ENCODE measurements at places on chromosomes 6 and 20. TPM values are rescaled to one million over a fixed set of nuclear protein-coding genes. Genes with fewer than 3 reads are reported as not detected.

ARFGEF3 gene
- total RNA-seq, result not detected

DNA sequence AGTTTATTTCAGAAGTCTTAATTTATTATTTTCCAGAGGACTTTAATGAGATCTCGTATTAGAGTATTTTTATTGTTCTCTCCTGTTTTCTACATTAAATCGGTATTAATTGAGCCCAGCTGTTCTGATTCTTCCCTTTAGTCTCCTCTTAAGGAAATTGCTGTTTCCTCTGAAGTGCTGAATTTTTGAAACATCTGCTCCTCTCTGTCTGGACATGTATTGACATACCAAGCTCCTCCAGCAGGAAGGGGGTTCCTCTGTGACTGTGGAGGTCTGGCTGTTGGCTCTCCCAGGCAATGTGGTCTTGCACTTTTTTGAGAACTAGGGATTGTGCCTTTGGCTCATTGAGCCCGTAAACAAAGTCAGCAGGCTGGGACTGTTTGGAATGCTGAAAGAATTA, 74.9 kb downstream of the MAP3K4 start:
- H3K27me3 ChIP-seq, result no peaks in the 10 kb centered on the region
- no peak for DNase-seq
- H3K4me1 ChIP-seq, result peaks cover 20% of the 10 kb centered on the region
- H3K4me3 ChIP-seq, result no peak overlapping the region

DNA sequence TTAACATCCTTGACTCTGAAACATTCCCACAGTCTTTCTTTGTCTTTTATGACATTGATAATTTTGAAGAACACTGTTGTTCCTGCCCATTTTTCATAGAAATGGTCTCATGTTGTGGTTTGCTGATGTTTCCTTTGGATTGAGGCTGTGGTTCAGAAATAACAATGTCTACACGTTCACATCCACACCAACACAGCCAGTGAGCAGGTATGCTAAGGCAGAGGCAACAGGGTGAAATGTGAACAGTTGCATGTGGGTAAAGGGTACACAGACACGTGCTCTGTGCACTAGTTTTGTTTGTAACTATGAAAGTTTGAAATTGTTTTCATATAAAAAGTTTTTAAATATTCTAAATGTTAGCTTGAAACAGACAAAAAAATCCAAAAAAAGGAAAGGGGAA, 78.4 kb downstream of the GINS1 start:
- H3K36me3 ChIP-seq, result no peaks in the 10 kb centered on the region
- no peaks in the 10 kb centered on the region for H3K27me3 ChIP-seq
- no peak overlapping the region for H3K4me3 ChIP-seq
- H3K27ac ChIP-seq, result no peak overlapping the region

DNA sequence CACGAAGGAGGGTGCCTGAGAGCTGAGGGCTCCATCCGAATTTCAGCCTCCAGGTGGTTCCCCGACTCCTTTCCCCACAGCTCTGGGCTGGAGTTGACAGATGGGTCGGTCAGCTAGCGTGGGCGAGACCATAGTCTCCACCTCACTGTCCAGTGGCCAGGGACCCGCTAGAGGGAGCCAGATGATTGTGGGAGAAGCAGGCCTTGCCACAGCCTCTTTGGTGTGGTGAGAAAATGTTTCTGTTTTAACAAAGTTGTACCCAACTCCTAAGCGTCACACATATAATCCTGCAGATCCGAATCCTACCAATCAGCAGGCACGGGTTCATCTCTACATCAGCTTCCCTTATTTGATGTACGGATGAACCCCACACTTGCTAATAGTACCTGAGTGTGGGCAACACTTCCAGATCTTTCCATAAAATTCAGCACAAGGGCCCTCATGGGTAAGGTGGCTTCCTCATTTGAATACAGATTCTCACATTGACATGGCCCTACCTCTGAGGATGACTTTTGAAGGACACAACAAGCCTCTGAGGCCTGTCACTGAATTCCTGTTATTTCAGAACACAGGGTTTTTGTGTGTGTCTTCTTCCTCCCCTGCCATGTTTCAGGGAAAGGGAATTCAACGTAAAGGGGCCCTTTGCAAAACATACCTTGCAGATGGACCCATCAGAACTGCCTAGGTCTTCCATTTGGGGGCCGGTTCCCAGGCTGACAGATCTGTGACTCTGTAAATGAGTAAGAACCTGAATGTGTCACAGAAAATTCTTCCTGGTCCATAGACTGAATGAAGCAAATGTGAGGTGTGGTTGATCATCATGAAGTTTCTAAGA, 103.2 kb upstream of the DUSP22 start:
- H3K27ac ChIP-seq, result no peak overlapping the region
- peak; percentile 63 for DNase-seq
- no peak overlapping the region for H3K4me3 ChIP-seq
- H3K27me3 ChIP-seq, result no peaks in the 10 kb centered on the region
- no peaks in the 10 kb centered on the region for H3K36me3 ChIP-seq

GRCh38 chr6:41551086-41551700, 5.0 kb downstream of the FOXP4 start:
- H3K4me3 ChIP-seq, result no peak overlapping the region
- peaks cover 3% of the 10 kb centered on the region for H3K36me3 ChIP-seq
- H3K27ac ChIP-seq, result no peak overlapping the region
- DNase-seq, result no peak
- H3K4me1 ChIP-seq, result peaks cover 20% of the 10 kb centered on the region
- H3K27me3 ChIP-seq, result peaks cover 64% of the 10 kb centered on the region

APOM gene
- total RNA-seq, result 2.2 TPM

GRCh38 chr20:15951658-15952057, 621.6 kb downstream of the KIF16B start:
- H3K4me3 ChIP-seq, result no peak overlapping the region
- H3K4me1 ChIP-seq, result no peaks in the 10 kb centered on the region
- no peak for DNase-seq
- H3K36me3 ChIP-seq, result no peaks in the 10 kb centered on the region
- no peak overlapping the region for H3K27ac ChIP-seq
- peaks cover 2% of the 10 kb centered on the region for H3K27me3 ChIP-seq

RCAN2 gene
- total RNA-seq, result not detected

Measured in naive thymus-derived CD8-positive, alpha-beta T cell (primary cell).